Activated naive CD4-positive, alpha-beta T cell (primary cell): ENCODE measurements at places on chromosomes 12 and 14.
A peak's percentile ranks its signal among the peaks of the same experiment; 100 is the strongest.

- no peak for DNase-seq
Observed at GRCh38 chr12:74722709-74723108, 185.1 kb downstream of the ATXN7L3B start.

DNA sequence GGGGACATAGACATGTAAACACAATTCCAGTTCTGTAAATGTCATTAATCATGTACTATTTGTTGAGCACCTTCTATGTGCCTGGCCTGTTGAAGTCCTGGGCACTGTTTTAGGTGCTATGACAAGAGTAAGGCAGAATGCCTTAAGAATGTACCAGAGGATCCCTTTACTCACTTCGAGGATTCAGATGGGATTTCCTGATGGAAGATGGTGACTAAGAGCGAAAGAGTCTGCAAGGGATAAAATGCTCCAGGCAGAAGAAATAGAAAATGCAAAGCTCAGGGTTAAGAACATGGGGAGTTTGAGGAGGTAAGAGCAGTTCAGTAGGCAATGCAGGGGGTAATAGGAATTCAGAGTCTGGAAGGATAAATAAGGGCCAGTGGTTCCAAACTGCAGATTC lies 671.3 kb upstream of the TBX3 start:
- DNase-seq = no peak

GRCh38 chr12:126651133-126651532 lies 1585.9 kb downstream of the AACS start:
- DNase-seq = no peak

- no peak for DNase-seq
Observed at GRCh38 chr14:75220156-75220555, 43.7 kb upstream of the TMED10 start.

GRCh38 chr12:46659824-46660223 lies 166.0 kb downstream of the SLC38A4 start:
- no peak for DNase-seq

GRCh38 chr12:103105971-103106597 lies 148.6 kb downstream of the ASCL1 start:
- no peak for DNase-seq

GRCh38 chr12:51238037-51238509 lies 553 bp upstream of the DAZAP2 start:
- DNase-seq = no peak

DNA sequence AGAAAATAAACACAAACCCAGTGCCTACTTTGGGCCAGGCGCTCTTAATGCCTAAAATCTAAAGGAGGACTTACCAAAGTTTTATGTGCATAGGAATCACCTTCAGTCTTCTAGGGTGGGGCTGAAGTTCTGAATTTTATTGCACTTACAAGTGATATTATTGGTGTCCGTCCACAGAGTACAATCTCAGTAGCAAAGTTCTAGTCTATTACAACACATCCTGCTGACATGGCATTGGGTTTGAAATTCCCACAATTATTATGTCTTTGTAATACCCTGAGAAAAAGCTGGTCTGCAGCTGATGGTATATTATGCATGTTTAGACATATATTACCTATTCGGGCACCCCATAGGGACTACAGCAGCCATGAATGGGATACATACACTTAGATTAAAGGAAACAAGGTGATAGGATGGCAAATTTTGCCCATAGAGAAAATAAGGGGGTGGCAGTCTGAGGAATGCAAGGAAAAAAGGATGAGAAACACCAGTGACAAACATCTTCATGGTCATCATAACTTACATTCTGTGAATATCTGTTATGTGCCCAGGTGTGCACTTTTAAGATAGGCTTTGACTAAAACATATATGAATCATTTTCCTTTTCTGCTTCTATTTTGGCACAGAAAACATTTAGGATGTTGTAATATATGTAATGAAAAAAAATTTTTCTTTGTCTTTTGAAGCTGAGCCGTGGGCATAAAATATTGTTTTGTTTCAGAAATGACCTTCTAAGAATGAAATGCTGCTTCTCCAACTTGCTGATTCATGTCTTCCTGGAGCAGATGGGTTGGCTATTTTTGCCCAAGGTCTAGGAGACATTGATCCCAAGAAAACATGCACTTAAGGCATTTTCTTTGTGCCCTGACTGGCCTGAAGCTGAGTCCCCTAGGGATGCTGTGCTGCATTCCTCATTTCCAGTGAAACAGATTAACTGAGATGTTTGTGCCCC lies 27.2 kb upstream of the ALG10 start:
- DNase-seq = no peak

DNA sequence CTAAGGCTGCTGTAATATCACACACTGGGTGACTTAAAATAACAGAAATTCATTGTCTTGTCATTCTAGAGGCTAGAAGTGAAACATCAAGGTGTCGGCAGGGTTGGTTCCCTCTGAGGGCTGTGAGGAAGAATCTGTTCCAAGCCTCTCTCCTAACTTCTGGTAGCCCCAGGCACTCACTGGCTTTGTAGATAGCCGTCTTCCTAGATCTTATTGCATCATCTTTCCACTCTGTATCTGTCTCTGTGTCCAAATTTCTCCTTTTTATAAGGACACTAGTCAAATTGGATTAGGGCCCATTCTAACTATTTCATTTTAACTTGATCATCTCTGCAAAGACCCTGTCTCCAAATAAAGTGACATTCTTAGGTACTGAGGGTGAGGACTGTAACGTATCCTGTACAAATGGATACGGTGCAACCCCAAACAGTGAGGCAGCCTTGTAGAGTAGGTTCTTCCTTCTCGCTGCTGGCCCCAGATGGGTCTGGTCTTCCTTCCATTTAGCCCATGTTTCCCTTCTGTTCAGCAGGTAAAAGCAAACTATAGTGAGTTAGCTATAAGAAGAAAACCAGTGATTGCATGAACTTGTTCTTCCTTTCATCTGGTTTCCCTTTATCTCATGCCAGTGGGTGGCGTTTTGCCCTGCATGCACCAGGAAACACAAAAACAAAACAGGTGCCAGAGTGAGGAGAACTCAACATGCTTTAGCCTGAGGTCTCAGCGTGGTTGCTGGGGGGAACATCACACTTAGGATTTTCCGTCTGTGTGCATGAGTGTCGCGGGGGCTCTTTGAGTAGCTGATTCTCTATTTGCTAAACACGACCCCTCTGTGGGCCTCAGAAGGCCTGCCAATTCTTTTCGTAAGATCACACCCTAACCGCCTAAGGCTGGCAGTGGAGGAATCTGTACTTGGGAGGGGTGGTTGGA lies 19.5 kb downstream of the TTC9 start:
- peak; percentile 13 for DNase-seq

DNA sequence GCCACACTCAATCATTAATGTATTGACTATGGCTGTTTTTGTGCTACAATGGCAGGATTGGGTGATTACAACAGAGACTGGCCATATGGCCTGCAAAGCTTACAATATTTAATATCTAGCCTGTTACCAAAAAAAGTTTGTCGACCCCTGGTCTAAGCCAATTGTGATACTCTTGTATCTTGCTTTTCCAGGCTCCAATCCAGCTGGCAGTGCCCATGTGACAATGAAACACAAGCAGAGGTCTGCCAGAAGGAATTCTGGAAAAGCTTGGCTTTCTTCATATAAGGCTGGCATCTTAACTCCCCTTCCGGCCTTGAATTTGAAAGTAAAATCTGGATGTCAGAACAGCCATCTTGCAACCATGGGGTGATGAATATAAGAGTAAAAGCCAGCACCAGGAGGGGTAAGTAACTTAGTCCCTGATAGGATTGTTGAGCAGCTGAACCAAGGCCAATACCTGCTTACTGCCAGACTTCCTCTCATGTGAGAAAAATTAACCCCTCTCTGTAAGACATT lies 458.7 kb downstream of the TMTC2 start:
- DNase-seq = no peak

GRCh38 chr14:68571114-68571591 lies 221.7 kb downstream of the ZFP36L1 start:
- no peak for DNase-seq

- peak; percentile 85 for DNase-seq
Observed at GRCh38 chr12:56687223-56688128, 608 bp downstream of the PTGES3 start.

DNA sequence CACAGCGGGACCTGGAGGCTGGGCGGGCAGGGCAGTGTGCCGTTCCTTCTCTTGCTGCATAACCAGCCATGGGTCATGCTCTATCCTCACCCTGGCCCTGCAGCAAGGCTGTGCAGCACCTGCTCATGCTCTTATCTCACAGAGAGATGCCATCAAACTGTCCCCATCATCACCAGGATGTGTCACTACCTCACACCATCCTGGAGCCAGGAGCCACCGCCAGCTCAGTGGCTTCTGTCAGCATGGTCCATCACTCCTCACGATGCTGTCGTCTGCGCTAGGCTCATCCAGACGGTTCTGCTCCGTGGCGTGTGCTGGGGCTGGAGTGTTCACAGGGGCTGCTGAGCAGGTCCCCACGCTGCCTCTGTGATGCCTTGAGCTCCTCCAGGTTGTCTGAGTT lies 77.2 kb upstream of the DYNC1H1 start:
- DNase-seq = no peak

DNA sequence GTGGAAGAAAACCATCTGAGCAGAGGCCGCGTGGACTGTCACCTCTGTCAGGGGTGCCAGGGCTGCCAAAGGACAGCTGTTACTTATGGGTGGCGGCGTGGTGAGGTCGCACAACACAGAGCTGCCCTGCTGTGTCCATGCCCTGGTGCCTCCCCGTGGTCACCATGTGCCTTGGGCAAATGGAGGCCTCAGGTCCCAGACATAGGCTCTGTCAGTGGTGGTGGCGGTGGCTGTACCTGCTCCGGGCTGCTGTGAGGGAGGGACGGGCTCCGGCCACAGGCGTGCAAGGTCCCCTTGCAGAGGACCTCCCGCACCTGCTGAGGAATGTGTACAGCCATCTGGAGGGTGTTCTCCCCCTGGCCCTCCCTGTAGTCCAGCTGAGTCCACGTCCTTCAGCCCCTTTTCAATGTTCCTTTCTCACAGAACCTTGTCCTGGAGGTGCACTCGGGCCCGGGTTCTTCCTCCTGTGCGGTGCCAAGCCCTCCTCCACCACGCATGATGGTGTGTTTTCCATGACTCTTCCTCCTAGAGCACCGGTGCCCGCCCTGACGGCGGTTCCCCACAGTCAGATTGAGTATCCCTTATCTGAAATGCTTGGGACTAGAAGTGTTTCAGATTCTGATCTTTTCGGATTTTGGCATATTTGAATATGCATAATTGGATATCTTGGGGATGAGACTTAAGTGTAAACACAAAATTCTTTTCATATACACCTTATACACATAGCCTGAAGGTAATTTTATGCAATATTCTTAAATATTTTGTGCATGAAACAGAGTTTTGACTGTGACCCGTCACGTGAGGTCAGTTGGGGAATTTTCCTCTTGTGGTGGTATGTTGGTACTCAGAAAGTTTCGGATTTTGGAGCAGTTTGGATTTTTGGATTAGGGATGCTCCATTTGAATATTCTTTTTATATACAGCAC lies 49.8 kb downstream of the TRAF3 start:
- no peak for DNase-seq

DNA sequence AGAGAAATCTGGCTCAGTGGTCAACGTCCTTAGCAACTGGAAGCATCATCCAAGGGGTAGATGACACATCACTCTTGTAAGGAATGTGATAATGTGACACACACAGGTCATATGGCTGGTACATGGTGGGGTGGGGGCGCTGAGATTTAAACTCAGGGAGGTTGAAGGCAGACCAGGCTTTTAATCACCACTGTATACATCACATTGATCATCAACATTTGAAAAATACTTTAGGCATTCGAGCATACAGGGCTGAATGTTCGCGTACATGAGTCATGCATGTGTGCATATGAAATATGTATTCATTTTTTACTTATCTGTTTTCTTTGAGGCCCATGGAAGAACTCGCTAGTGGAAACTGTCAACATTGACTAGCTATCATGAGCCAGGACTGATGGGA lies 976.4 kb downstream of the VRK1 start:
- DNase-seq = no peak

DNA sequence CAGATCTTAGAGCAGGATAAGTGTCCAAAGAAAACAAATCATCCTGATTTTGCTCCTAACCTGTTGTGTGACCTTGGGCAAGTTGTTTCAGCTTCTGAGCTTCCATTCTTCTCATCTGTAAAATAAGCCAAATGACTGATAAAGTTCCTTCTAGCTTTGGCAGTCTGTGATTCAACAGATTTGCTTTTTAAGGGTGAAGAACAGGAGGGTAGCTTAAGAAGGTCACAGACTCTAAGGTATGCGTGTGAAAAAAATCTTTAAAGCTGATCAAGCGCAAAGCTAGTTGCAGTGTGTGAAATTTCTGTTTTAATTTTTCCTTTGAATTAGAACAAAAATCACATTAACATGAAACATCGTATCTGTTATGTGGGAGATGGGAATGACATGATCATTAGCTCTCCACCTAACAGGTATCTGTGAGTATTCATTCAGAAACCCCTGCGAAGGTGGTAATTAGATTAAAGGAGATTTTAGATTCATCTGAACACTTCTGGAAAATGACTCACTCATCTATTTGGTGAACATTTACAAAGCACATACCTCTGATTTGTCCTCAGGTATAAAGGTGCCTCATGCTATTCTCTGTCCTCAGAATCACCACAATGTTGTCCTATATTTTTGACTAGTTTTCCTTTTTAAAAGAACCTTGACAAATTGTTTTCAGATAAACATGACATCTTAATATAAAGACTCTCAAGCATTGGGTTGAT lies 131.9 kb upstream of the CPM start:
- no peak for DNase-seq

GRCh38 chr14:101227611-101228594 lies 324.4 kb upstream of the RTL1 start:
- no peak for DNase-seq

DNA sequence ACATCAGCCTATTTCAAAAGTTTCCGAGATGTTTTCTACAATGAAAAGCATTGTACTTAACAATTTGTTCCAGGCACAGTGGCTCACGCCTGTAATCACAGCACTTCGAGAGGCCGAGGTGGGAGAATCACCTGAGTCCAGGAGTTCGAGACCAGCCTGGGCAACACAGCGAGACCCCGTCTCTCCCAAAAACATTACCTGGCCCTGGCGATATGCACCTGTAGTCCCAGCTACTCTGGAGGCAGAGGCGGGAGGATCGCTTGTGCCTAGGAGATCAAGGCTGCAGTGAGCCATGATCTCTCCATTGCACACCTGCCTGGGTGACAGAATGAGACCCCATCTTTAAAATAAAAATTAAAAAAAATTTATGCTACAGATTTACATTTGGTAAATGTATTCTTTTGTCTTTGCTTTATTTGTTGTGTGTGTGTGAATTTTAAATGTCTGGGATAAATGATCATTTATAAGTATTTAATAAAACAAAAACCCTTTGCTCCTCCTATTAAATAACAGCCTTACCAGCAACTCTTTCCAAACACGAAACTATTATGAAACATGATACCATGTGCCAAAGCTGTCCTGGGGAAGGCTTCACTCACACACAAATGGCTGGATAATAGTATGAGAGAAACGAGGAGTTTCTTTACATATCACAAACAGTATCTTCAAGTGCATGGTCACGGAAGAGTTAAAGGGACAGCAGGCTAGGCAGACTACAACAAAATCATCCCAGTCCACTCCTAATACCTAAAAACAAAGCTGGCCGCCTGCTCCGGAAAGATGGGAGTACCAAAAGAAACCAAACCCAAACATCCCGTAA lies 1.1 kb downstream of the ATXN3 start:
- no peak for DNase-seq
